ENCODE measurements at places on chromosomes 6 and 20.

GRCh38 chr6:7108196-7108963 is 619 bp downstream of the RREB1 start:
- peak; percentile 59 for DNase-seq
- peaks cover 2% of the 10 kb centered on the region for H3K36me3 ChIP-seq
- H3K4me1 ChIP-seq = peaks cover 50% of the 10 kb centered on the region
- H3K27ac ChIP-seq = peak overlapping the region; percentile 91

GRCh38 chr6:55917751-55918415 is 42.5 kb upstream of the BMP5 start:
- H3K27ac ChIP-seq = no peak overlapping the region
- no peaks in the 10 kb centered on the region for H3K36me3 ChIP-seq
- no peak for DNase-seq
- no peaks in the 10 kb centered on the region for H3K27me3 ChIP-seq
- no peak overlapping the region for H3K4me3 ChIP-seq

- peaks cover 2% of the 10 kb centered on the region for H3K36me3 ChIP-seq
- no peak for DNase-seq
- peaks cover 28% of the 10 kb centered on the region for H3K4me1 ChIP-seq
- H3K4me3 ChIP-seq = peak overlapping the region; percentile 48
Measured at GRCh38 chr6:134287859-134288537, 29.9 kb downstream of the SGK1 start.

DNA sequence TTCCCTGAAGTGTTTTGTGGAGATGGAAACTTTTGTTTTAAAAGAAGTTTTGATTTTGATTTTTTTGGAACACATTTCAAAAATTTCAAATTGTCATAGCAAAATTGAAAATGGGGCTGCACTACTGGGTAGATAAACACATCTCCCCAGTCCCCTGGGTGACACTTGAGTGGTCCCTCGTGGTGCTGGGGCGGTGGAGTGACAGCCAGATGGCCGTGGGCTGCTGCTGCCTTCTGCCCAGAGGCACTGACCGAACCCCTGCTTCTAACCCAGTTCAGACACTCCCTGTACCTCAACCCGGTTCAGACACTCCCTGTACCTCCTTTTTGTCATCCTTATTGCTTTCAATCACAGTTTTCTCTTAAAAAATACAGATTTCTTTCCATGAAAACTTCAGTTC is 69.9 kb upstream of the SYNJ2 start:
- H3K27ac ChIP-seq = no peak overlapping the region
- H3K4me3 ChIP-seq = no peak overlapping the region
- H3K36me3 ChIP-seq = peaks cover 68% of the 10 kb centered on the region
- no peak for DNase-seq
- H3K27me3 ChIP-seq = no peaks in the 10 kb centered on the region
- H3K4me1 ChIP-seq = peaks cover 24% of the 10 kb centered on the region

DNA sequence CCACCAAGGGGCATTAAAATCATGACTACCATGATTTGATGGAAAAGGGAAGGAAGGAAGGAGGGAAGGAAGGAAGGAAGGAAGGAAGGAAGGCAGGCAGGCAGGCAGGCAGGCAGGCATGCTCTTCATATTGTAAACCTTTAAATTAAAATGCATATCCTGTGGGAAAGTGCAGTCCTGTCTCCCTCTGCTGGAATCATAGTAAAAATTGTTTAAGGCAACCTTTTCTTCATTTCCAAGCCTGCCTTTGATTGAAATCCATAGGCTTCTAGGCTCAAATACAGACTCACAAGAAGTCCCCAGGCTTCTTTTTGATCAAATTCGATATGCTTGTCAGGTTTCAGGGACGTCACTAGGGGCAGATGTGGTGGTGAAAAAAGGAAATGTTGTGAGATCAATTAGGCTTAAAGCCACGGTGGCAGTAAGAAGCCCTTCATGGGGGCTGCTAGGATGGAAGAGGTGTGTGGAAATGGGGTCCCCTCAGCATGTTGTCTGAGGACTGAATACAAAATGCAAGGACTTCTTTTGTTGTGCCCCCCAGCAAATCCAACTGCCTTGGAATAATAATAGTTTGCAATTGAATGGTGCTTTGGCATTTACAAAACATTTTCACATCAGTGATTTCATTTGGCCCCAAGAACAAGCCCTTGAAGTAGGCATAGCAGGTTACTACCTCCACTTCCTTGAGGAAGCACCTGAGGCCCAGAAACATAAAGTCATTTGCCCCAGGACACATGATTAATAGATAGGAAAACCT is 25.6 kb upstream of the GABRR1 start:
- peaks cover 13% of the 10 kb centered on the region for H3K4me1 ChIP-seq
- no peak overlapping the region for H3K4me3 ChIP-seq
- no peak overlapping the region for H3K27ac ChIP-seq
- peaks cover 2% of the 10 kb centered on the region for H3K27me3 ChIP-seq

GRCh38 chr6:158086504-158087223 is 81.4 kb downstream of the SERAC1 start:
- H3K27me3 ChIP-seq = no peaks in the 10 kb centered on the region
- no peak for DNase-seq
- peaks cover 42% of the 10 kb centered on the region for H3K36me3 ChIP-seq
- H3K4me1 ChIP-seq = no peaks in the 10 kb centered on the region
- H3K4me3 ChIP-seq = no peak overlapping the region
- no peak overlapping the region for H3K27ac ChIP-seq

- no peak overlapping the region for H3K4me3 ChIP-seq
- no peaks in the 10 kb centered on the region for H3K4me1 ChIP-seq
- no peaks in the 10 kb centered on the region for H3K36me3 ChIP-seq
- H3K27me3 ChIP-seq = no peaks in the 10 kb centered on the region
Measured at GRCh38 chr20:23192469-23192868, 106.3 kb upstream of the CD93 start.

- peaks cover 96% of the 10 kb centered on the region for H3K4me1 ChIP-seq
- H3K27me3 ChIP-seq = no peaks in the 10 kb centered on the region
- H3K4me3 ChIP-seq = peak overlapping the region; percentile 64
- H3K27ac ChIP-seq = peak overlapping the region; percentile 89
Measured at GRCh38 chr6:159056432-159056831, 11.6 kb upstream of the TAGAP start.

DNA sequence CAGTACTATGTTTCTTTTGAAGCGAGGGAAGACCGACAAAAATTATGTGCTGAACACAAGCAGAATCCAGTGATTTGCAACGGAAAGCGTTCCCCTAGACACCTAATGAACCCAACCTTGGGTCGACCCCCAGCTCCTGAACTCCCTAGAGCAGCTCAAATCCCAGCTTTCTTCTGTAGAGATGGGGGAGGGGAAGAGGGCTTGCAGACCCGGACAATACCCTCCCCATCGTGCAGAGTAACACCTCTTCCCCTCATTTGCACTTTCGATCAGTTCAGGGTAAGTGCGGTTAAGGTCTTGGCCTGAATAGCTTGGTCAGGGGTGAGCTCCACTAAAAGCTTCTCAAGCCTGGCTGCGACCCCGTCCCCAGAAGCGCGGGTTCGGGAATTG is 404 bp downstream of the CEP162 start:
- peaks cover 2% of the 10 kb centered on the region for H3K36me3 ChIP-seq
- H3K4me3 ChIP-seq = peak overlapping the region; percentile 91

GRCh38 chr6:141347086-141347485 is 785.6 kb upstream of the GJE1 start:
- H3K27me3 ChIP-seq = peaks cover 2% of the 10 kb centered on the region
- no peak overlapping the region for H3K27ac ChIP-seq
- peaks cover 3% of the 10 kb centered on the region for H3K4me1 ChIP-seq
- H3K36me3 ChIP-seq = no peaks in the 10 kb centered on the region
- DNase-seq = no peak
- H3K4me3 ChIP-seq = no peak overlapping the region

- H3K27me3 ChIP-seq = no peaks in the 10 kb centered on the region
- no peak for DNase-seq
- no peak overlapping the region for H3K27ac ChIP-seq
- H3K36me3 ChIP-seq = peaks cover 45% of the 10 kb centered on the region
Measured at GRCh38 chr6:158314737-158315136, 2.5 kb downstream of the TULP4 start.

DNA sequence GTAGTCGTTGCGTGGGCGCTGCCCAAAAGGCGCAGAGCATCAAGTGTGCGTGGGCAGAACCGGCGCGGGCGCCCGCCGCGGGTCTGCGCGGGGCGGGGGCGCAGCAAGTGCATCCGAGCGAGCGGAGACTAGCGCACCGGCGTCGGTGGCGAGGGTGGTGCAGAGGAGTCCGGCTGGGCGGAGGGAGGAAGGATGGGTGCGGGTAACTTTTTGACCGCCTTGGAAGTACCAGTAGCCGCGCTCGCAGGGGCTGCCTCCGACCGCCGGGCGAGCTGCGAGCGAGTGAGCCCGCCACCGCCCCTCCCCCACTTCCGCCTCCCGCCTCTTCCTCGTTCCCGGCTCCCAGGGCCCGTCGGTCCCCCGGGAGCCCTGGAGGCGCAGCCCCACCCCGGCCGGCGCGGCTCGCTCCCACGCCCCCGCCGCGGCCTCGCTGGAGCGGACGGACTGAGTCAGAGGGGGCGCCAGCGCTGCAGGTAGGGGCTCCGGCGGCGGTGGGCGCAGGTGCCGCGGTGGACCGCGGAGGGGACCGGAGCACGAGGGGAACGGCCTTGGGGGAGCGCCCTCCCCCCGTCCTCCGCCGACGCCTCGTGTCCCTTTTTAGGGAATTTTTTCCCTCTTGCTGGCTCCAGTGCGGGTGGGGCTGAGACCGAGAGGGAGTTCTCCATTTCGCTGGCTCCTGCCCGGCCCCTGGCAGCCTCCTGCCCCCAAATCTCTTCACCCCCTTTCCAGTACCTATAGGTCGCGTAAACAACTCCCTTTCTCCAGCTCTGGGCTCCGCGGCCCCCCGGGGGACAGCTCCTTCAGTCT is 1.6 kb upstream of the DBNDD2 start:
- H3K4me1 ChIP-seq = peaks cover 36% of the 10 kb centered on the region
- peaks cover 19% of the 10 kb centered on the region for H3K36me3 ChIP-seq
- H3K27ac ChIP-seq = peak overlapping the region; percentile 68

GRCh38 chr6:168730931-168731716 is 290.1 kb downstream of the SMOC2 start:
- no peak for DNase-seq
- H3K4me3 ChIP-seq = no peak overlapping the region
- no peaks in the 10 kb centered on the region for H3K4me1 ChIP-seq
- no peaks in the 10 kb centered on the region for H3K36me3 ChIP-seq

- H3K27me3 ChIP-seq = no peaks in the 10 kb centered on the region
- no peak overlapping the region for H3K27ac ChIP-seq
- H3K4me1 ChIP-seq = no peaks in the 10 kb centered on the region
- no peak for DNase-seq
- H3K36me3 ChIP-seq = no peaks in the 10 kb centered on the region
Measured at GRCh38 chr6:85078058-85078457, 313.7 kb upstream of the TBX18 start.

DNA sequence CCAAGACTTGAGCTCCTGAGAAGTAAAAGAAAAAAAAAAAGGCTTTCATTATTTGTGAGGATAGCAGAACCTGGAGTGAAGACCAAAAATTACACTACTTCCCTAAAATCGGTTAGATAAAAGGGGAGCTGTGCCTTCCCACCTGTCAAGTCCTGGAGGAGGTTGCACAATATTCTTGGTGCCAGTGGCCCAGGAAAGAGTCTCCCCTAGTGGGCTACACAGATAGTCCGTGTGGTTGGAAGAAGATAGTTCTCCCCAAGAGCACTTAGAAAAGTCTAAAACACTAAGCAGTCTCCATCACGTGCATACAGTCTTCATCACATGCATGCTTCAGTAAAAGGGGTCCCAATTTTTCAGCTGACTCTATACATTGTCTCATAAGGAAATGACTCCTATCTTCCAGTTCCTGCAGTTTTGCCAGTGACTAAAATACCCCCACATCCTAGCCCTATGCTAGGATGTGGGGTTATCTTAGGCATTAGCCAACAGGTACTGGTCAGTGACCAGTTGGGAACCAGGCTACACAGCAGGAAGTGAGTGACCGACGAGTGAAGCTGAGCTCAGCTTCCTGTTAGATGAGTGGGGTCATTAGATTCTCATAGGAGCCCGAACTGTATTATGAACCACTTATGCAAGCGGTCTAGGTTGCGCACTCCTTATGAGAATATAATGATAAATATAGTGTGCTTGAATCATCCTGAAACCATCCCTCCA is 199.5 kb upstream of the FAM83B start:
- no peak overlapping the region for H3K27ac ChIP-seq
- no peak for DNase-seq
- H3K27me3 ChIP-seq = no peaks in the 10 kb centered on the region

- H3K27me3 ChIP-seq = no peaks in the 10 kb centered on the region
- no peaks in the 10 kb centered on the region for H3K4me1 ChIP-seq
- H3K27ac ChIP-seq = no peak overlapping the region
- no peak overlapping the region for H3K4me3 ChIP-seq
- no peaks in the 10 kb centered on the region for H3K36me3 ChIP-seq
Measured at GRCh38 chr20:42576167-42576566, 613.5 kb downstream of the PTPRT start.

DNA sequence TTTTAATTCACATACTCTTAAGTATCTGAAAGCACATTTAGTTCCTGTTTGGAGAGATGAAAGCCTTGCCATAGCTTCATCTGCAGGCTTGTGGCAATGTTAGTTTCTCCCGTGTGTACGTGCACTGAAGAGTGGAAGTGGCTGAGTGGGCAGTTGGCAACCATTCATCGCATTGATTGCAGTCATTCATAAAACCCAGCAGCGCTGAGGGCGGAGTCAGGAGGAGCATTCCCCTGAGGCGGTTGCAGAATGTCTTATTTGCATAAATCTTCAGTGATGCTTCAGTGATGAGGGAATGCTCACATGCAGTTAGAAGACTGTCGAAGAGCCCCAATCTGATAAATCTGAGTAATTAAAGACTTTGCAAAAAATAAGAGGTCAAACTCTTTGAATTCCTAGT is 79.1 kb downstream of the RIMS1 start:
- no peaks in the 10 kb centered on the region for H3K27me3 ChIP-seq
- no peak overlapping the region for H3K27ac ChIP-seq
- no peak for DNase-seq
- H3K4me1 ChIP-seq = no peaks in the 10 kb centered on the region
- H3K36me3 ChIP-seq = no peaks in the 10 kb centered on the region
- H3K4me3 ChIP-seq = no peak overlapping the region

GRCh38 chr6:109790131-109790530 is 99.0 kb downstream of the FIG4 start:
- H3K36me3 ChIP-seq = peaks cover 19% of the 10 kb centered on the region
- no peak overlapping the region for H3K27ac ChIP-seq
- H3K27me3 ChIP-seq = no peaks in the 10 kb centered on the region
- DNase-seq = no peak
- H3K4me1 ChIP-seq = no peaks in the 10 kb centered on the region

DNA sequence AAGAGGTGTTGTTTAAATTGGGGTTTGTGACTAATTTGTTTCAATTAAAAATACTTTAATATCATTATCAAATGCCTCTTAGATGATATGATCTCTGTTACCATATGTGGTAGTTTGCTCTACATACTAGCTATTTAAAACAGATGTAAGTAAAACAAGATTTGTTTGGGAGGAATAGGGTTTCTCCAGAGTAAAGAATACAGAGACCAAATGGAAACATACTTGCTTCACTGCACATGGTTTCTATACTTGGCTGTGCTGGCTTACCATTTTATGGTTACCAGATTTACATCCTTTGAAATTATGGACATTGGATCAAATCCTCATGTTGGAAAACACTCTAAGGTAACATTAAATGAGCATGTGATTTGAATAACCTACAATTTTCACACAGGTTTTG is 588.3 kb downstream of the CD109 start:
- no peak overlapping the region for H3K27ac ChIP-seq
- DNase-seq = no peak
- no peaks in the 10 kb centered on the region for H3K4me1 ChIP-seq
- no peak overlapping the region for H3K4me3 ChIP-seq
- no peaks in the 10 kb centered on the region for H3K27me3 ChIP-seq
